ENCODE measurements at places on chromosomes 3 and 15.

GRCh38 chr3:188358787-188359493 lies 205.0 kb downstream of the LPP start:
- no peak for DNase-seq

GRCh38 chr3:127951276-127951675 lies 36.2 kb downstream of the KBTBD12 start:
- DNase-seq = no peak

DNA sequence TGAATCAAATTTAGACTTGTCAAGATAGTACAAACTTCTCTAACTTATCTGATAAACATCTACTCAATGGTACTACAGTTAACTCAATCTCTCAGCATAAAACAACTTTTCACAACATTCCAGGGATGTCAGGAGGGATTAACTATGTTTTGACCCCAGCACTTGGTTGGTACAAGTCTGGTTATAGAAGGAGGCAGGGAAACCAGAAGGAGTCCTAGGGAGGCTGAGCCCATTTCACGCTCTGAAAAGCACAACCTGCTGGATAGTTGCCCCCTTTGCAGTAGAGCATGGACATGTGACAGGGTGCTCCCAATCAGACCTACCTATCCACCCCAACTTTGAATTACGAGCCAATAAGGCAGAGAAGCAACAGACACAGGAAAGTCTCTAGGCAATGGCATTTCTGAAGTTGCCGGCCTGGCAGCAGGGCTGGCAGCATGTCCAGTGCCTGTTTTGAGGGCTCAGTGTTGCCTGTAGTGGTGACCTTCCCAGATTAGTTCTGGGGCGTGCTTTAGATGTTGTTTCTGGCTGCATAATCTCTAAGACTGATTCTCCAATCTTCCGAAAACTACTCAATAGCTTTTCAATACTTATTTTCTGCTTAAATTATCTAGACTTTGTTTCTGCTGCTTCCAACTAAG lies 8.2 kb downstream of the ANKUB1 start:
- no peak for DNase-seq

- DNase-seq = no peak
Observed at GRCh38 chr3:138459619-138460535, 25.5 kb downstream of the ESYT3 start.

- DNase-seq = no peak
Observed at GRCh38 chr3:134544316-134544715, 58.5 kb downstream of the CEP63 start.

DNA sequence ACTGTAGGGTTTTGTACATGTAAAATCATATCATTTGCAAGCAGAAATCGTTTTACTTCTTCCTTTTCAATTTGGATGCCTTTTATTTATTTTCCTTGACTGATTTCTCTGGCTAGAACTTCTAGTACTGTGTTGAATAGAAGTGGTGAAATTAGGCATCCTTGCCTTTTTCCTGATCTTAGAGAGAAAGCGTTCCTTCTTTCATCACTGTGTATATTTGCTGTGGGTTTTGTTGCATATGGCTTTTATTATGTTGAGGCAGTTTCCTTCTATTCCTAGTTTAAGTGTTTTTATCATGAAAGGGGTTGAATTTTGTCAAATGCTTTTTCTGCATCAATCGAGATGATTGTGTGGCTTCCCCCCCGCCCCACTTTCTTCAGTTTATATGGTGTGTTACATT lies 140.9 kb downstream of the ATG7 start:
- DNase-seq = no peak

- DNase-seq = no peak
Observed at GRCh38 chr3:55584716-55585368, 97.7 kb upstream of the WNT5A start.

DNA sequence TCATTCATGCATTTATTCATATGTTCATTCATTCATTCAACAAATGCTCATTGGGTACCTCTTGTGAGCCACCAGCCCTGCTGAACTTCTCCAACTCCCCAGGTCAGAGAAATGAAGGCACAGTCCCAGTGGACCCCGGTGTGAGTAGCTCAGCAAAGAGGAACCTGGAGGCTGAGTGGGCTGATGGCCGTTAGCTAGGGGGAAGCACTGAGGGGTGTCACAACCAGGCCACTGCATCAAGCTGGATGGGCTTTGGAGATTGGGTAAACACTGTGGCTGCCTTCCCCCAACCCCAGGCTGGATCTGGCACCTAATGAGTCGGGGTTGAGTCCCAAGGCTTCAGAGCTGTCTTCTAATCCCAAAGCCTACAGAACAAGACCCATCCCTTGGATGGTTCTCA lies 12.1 kb upstream of the ALAS1 start:
- DNase-seq = no peak

GRCh38 chr3:25291481-25291905 lies 136.6 kb upstream of the RARB start:
- no peak for DNase-seq

GRCh38 chr3:55823001-55823400 lies 335.9 kb upstream of the WNT5A start:
- DNase-seq = no peak

- DNase-seq = no peak
Observed at GRCh38 chr15:89090791-89091626, 2.8 kb downstream of the ABHD2 start.

- no peak for DNase-seq
Observed at GRCh38 chr15:66956672-66957430, 108.6 kb upstream of the SMAD3 start.

GRCh38 chr3:169241630-169241990 lies 421.9 kb downstream of the MECOM start:
- no peak for DNase-seq

- DNase-seq = no peak
Observed at GRCh38 chr3:121642601-121643314, 17.9 kb downstream of the HCLS1 start.

GRCh38 chr3:11770477-11771391 lies 76.0 kb downstream of the TAMM41 start:
- peak; percentile 36 for DNase-seq

DNA sequence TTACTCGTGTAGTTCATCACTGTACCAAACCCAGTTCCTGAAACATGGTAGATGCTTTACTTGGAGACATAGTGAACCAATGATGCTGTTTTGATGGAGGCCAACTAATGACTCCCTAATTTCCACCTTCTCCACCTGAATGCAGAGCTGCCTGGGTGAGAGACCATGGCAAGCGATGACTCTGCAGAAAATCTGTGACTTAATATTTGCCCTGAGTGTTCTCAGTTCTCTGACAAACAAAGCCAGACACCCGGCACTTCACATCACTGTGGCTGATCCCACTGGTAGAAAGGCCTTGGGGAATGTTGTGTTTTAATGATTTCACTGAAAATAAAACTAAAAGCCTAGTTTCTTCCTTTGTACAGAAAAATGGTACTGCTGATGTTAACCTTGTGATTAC lies 39.5 kb upstream of the UBE3A start:
- DNase-seq = no peak

DNA sequence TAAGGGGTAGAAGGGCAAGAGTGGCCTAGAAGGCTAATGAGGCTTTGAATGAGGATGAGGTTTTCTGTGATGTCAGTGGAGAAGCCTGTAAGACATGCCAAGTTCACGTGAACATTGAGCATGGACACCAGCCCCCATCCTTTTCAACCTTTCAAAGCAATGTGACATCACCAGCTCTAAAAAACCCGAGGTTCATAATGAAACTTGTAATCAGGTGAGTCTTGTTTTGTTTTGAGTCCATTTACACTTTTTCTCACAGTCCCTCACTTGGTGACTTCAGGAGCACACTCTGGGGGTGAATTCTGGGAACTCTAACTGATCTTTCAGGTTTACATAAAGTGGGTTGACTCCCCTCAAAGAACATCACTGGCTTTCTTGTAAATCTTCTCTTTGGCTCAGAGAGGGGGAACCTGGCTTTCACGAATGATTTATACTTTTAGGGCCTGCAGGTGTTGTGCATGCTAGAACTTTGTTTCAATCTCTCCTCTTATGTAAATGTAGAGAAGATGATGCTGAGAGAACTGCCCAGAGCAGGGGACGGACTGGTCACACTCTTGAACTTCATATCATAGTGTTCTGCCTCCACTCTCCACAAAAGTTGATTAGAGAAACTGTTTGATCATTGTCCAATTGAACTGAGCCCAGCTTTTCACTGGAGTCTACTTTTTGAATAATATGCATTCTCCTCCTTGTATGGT lies 224.7 kb upstream of the SATB1 start:
- no peak for DNase-seq
